ENCODE measurements at places on chromosomes 7 and 10. TPM values are rescaled to one million over a fixed set of nuclear protein-coding genes. Genes with fewer than 3 reads are reported as not detected.

The SPDYE9 gene
- not detected for total RNA-seq

The TUBB8 gene
- total RNA-seq = not detected

The AKR1B1 gene
- total RNA-seq = 2,283 TPM

The PNLIPRP2 gene
- 0.94 TPM for total RNA-seq

The ZNF503 gene
- 39.0 TPM for total RNA-seq

The LRMDA gene
- total RNA-seq = 102 TPM

The ZNF804B gene
- 0.09 TPM for total RNA-seq

The TCF7L2 gene
- 11.9 TPM for total RNA-seq

- no peak overlapping the region for H3K27ac ChIP-seq
- no peaks in the 10 kb centered on the region for H3K36me3 ChIP-seq
- DNase-seq = no peak
- H3K4me1 ChIP-seq = no peaks in the 10 kb centered on the region
- no peak overlapping the region for H3K4me3 ChIP-seq
Observed at GRCh38 chr7:116441534-116441933, 58.0 kb upstream of the CAV2 start.

GRCh38 chr7:151786936-151787335 is 90.0 kb downstream of the PRKAG2 start:
- no peaks in the 10 kb centered on the region for H3K27me3 ChIP-seq

- no peak overlapping the region for H3K4me3 ChIP-seq
- no peaks in the 10 kb centered on the region for H3K36me3 ChIP-seq
- DNase-seq = no peak
- H3K4me1 ChIP-seq = no peaks in the 10 kb centered on the region
Observed at GRCh38 chr7:91780521-91780920, 100.0 kb downstream of the MTERF1 start.

DNA sequence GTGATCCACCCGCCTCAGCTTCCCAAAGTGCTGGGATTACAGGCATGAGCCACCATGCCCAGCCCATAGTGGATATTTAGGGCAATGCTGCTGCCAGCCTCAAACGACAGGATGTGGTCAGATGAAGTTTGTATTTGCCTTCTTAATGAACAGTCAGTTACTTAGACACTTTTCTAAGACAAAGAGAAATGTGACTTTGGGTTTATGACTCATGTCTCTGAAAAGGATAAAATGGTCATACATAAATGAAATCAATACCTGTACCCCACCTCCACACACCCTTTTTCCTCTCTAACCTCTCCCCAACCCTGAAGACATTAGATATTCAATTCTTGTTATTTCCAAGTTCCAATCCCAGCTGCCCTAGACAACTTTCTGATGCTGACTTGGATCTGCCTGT is 109.3 kb upstream of the INSIG1 start:
- no peaks in the 10 kb centered on the region for H3K36me3 ChIP-seq
- peaks cover 4% of the 10 kb centered on the region for H3K27me3 ChIP-seq
- DNase-seq = no peak
- H3K4me3 ChIP-seq = no peak overlapping the region
- no peaks in the 10 kb centered on the region for H3K4me1 ChIP-seq

- no peaks in the 10 kb centered on the region for H3K36me3 ChIP-seq
- DNase-seq = no peak
- no peak overlapping the region for H3K4me3 ChIP-seq
- no peak overlapping the region for H3K27ac ChIP-seq
- H3K4me1 ChIP-seq = no peaks in the 10 kb centered on the region
Observed at GRCh38 chr7:4531236-4531635, 150.9 kb upstream of the FOXK1 start.

DNA sequence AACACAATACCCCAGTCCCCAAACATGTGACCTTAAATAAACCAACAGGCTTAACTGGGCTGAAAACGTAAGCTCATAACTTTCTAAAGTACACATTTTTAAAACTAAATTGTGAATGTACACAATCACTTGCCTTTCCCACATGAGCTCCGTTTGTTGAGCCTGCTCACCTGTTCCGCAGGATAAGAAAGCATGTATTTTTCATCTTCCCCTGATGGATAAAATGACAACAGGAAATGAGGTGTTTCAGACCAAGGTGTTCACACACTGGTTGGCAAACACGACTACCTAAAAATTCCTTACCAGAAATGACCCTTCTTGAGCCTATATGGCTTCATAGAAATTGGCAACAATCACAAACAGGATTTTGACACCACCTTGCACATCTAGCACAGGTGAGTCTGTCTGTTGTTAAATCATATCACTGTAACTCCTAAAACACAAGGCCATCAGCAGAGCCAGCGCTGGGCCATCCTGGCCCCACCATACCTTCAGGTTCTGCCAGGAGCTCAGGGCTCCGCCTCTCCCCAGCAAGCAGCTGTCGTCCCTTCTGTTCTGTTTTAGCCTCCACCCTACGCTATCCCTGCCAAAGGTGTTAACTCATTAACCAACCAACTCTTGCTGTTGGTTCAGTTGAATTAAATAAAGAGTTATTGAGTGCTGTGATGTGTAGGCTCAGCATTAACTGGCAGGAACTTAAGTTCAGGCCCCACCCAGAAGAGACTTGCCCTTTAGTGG is 73.6 kb upstream of the RNF32 start:
- no peak overlapping the region for H3K4me3 ChIP-seq
- no peak for DNase-seq
- H3K27ac ChIP-seq = no peak overlapping the region
- no peaks in the 10 kb centered on the region for H3K4me1 ChIP-seq
- no peaks in the 10 kb centered on the region for H3K27me3 ChIP-seq

DNA sequence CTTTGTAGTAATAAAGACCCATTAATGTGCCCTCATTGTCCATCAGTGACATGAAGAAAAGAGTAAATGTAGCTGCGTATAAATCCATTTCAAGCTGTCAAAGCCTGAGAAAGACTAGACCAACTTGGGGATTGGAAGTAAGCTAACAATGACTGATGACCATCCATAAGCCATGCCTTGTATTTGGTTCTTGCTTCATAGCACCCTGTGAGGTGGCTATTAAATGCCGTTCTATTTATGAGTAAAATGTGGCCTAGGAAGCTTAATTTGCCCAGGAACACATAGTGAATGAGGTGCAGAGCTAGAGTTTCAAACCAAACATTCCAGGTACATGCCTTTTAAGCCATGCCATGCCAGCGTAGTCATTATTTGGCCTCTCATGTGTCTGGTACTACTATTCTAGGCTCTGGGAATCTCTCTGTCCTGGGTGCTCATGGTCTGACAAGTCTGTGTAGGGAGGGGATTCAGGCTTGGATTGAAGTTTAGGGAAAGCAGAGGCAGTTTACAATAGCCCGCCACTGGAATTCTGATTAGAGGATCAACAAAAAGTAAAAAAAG is 92.1 kb downstream of the ZNF277 start:
- no peaks in the 10 kb centered on the region for H3K27me3 ChIP-seq
- no peaks in the 10 kb centered on the region for H3K4me1 ChIP-seq
- H3K27ac ChIP-seq = no peak overlapping the region
- DNase-seq = no peak
- H3K4me3 ChIP-seq = no peak overlapping the region
- H3K36me3 ChIP-seq = no peaks in the 10 kb centered on the region

DNA sequence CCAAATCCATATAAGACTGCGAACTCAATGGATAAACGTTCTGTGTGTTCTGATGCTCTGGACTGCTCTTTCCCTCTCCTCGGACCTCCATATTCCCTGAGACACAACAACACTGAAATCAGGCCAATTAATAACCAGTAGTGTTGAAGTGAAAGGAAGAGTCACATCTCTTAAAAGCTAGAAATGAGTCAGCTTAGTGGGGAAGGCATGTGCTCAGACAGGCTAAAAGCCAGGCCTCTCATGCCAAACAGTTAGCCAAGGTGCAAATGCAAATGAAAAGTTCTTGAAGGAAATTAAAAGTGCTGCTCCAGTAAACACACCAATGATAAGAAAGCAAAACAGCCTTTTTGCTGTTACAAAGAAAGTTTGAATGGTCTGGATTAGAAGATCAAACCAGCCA is 29.3 kb downstream of the TNS3 start:
- H3K27ac ChIP-seq = peak overlapping the region; percentile 34
- H3K36me3 ChIP-seq = no peaks in the 10 kb centered on the region
- H3K27me3 ChIP-seq = no peaks in the 10 kb centered on the region
- no peak for DNase-seq
- no peak overlapping the region for H3K4me3 ChIP-seq

DNA sequence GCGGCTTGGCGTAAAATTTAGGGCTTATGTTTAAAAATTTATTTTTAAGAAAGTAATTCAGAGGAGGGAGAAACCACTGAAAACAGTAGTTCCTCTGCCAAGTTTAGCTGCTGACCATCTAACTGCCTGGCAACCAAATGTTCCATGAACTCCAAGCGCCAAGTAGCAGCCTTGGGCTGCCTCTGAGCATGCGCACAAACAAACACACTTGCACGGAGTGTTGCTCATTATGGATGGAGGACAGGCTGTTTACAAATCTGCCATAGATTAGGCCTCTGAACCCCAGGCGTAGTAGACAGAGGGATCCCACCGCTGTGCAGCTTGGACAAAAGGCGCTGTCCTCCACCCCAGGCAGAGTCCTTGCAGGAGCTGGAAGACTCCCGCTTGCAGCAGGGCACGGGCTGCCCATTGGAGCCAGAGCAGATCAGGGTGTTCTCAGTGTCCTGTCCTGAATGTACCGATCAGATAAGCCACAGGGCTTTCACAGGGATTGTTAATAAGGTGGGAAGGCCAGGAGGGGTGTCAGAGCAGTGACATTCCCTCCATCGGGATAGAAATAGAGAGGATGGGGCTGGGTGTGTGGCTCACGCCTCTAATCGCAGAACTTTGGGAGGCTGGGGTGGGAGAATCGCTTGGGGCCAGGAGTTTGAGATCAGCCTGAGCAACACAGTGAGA is 47.7 kb upstream of the LYZL1 start:
- no peaks in the 10 kb centered on the region for H3K36me3 ChIP-seq
- H3K4me3 ChIP-seq = no peak overlapping the region
- H3K27ac ChIP-seq = no peak overlapping the region
- DNase-seq = no peak

- H3K27ac ChIP-seq = no peak overlapping the region
- H3K27me3 ChIP-seq = no peaks in the 10 kb centered on the region
- DNase-seq = no peak
- H3K4me3 ChIP-seq = no peak overlapping the region
- H3K4me1 ChIP-seq = peaks cover 4% of the 10 kb centered on the region
- H3K36me3 ChIP-seq = peaks cover 8% of the 10 kb centered on the region
Observed at GRCh38 chr10:35561715-35562114, 43.4 kb upstream of the GJD4 start.

- H3K36me3 ChIP-seq = no peaks in the 10 kb centered on the region
- no peak for DNase-seq
- H3K27me3 ChIP-seq = no peaks in the 10 kb centered on the region
- H3K4me3 ChIP-seq = no peak overlapping the region
- peaks cover 5% of the 10 kb centered on the region for H3K4me1 ChIP-seq
Observed at GRCh38 chr7:95001258-95001657, 93.9 kb downstream of the PPP1R9A start.

DNA sequence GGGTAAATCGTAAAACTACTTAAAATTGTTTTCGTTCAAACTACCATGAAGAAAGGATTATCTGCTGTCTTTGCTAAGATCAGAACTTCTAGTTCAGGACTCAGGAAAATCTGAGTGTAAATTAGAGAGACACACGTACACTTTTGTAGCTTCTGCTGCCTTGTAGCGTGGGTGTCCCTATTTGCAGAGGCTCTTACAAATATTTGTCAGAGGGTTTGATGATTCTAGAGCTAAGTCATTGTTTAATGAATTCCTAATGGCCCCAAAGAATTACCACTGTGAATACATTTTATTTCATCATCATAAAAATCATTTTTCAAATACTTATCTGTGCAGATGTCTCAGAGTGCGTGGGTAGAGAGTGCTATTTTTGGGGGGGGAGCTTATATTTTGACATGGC is 314.9 kb downstream of the LRMDA start:
- H3K36me3 ChIP-seq = no peaks in the 10 kb centered on the region
- H3K4me1 ChIP-seq = no peaks in the 10 kb centered on the region
- no peak for DNase-seq
- no peaks in the 10 kb centered on the region for H3K27me3 ChIP-seq
- H3K4me3 ChIP-seq = no peak overlapping the region

- no peaks in the 10 kb centered on the region for H3K4me1 ChIP-seq
- H3K27me3 ChIP-seq = no peaks in the 10 kb centered on the region
- H3K27ac ChIP-seq = no peak overlapping the region
- no peaks in the 10 kb centered on the region for H3K36me3 ChIP-seq
- DNase-seq = no peak
Observed at GRCh38 chr7:43700646-43701499, 28.4 kb downstream of the COA1 start.

GRCh38 chr7:132183781-132184380 is 392.4 kb downstream of the PLXNA4 start:
- no peaks in the 10 kb centered on the region for H3K4me1 ChIP-seq
- H3K27ac ChIP-seq = no peak overlapping the region
- DNase-seq = no peak
- H3K36me3 ChIP-seq = no peaks in the 10 kb centered on the region
- H3K27me3 ChIP-seq = no peaks in the 10 kb centered on the region

- peak; percentile 35 for DNase-seq
- H3K36me3 ChIP-seq = no peaks in the 10 kb centered on the region
- no peaks in the 10 kb centered on the region for H3K27me3 ChIP-seq
Observed at GRCh38 chr10:33115738-33116719, 158.0 kb upstream of the ITGB1 start.

DNA sequence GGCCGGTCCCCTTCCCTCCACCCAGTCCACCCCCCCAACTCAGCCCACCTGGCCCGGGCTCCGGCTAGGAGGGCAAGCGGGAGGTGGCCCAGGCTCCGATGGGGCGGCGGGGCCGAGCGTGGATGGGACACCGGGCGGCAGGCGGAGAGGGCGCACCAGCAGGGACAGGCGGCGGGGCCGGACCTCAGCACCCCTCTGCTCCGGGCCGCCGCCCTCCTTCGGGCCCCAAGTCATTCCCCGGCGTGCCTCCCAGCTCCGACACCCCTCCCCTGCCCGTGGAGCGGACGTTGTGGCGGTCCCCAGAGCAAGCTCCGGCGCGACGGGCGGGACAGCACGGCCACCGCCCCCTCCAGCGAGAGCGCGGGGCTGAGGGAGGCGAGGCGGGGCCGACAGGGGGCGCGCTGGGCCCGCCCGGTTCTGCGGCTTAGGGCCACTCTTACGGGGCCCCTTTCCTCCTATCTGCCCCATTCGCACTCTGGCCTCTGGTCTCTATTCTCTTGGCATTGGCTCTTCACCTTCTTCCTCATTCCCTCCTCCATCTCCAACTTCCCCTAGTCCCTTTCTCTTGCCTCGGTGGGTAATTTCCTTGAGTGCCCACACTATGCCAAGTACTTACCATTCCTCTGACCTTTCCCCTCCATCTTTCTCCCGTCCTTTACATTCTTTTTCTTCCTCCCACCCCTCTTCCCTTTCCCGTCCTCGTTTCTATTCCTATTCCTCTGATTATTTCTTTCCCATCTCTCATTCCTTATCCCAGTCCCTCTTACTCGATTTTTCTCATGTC is 701 bp upstream of the GBX1 start:
- H3K27me3 ChIP-seq = peaks cover 47% of the 10 kb centered on the region
- DNase-seq = no peak

GRCh38 chr10:19505320-19506312 is 310.6 kb upstream of the PLXDC2 start:
- no peaks in the 10 kb centered on the region for H3K36me3 ChIP-seq
- no peak overlapping the region for H3K27ac ChIP-seq
- no peak overlapping the region for H3K4me3 ChIP-seq
- no peak for DNase-seq
- H3K4me1 ChIP-seq = no peaks in the 10 kb centered on the region
- no peaks in the 10 kb centered on the region for H3K27me3 ChIP-seq
